ENCODE measurements at places on chromosomes 7 and 10.

- DNase-seq: no peak
These were observed 62.4 kb upstream of the WDR11 start for GRCh38 chr10:120788771-120789170.

- no peak for DNase-seq
These were observed 39.2 kb upstream of the OTUD1 start for GRCh38 chr10:23399701-23400144.

DNA sequence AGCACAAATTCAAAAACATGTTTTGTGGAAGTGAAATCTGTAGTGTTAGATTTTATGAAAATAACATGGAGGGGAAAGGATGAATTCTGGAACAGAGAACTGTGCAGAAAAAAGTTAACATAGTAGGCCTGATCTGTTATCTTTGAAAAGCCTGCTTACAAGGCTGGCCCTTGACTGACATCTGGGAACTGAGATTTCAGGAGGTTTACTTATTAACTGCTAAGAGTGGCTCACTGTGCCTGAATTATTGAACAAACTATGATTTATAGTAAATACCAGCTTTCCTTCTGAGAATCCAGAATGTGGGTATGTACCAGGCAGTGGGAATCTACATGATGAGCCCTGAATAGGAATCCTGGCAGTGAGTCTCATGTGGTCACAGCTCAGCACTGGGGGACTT is 30.5 kb downstream of the NSUN6 start:
- DNase-seq: no peak

DNA sequence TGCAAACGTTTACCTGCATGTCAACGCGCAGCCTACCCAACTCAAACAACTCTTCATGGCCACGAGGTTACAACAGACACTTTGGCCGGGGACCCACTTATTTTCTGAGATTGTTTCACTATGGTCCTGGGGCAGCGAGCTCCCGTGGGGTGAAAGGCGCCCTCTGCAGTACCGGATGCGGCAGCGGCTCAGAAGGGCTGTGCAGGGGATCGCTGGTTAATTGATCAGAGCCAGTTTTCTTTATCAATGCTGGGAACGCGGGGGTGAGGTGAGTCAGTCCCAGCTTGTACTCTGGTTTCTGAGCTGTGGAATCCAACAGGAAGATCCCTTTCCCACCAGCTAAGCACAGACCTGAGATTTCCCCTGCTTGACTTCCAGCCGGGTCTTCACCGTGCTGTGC is 366.5 kb upstream of the KLF6 start:
- no peak for DNase-seq

DNA sequence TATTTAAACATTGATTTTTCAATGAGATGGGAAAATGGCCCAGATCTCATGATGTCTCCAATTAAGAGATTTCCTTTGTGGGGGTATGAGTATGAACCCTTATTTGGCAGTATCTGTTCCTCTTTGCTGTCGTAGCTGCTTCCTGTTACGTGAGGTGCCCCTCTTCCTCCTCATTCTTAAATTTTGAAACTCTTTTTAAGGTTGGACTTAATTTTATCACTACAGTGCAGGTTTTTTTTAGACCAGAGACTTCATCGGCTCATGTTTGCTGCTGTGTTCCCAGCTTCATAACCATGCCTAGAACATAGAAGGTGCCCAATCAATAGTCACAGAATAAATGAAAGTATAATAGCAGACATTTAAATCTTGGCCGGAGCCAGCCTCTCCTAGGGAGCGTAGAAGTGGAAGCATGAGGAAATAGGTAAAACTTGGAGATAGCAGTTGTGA is 2.4 kb downstream of the MIOS start:
- no peak for DNase-seq

DNA sequence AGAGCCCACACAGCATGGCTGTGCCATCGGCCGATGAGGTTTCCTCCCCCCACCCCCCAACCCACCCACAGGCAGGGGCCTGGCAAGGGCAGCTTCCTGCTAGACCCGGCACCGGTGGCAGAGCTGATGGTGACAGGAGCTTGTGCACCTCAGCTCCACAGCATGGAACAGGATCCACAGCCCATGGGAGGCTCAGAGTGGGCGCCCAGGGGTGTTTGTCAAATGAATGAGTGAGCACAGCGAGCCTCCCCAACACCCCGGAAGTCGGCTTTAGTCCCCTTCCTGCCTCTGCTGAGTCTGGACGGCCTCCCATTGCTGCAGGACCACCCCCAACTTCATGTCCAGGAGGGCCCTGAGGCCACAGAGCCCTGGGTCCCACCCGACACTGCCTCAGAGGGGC is 68.9 kb downstream of the PDGFA start:
- no peak for DNase-seq
